Lower leg skin (tissue), 4 donors: ENCODE measurements at places on chromosomes 1 and 21.

- no peak for DNase-seq
Observed at GRCh38 chr1:199129247-199129646, 490.4 kb downstream of the PTPRC start.

GRCh38 chr1:31731049-31731565, 27.3 kb upstream of the COL16A1 start:
- no peak for DNase-seq

DNA sequence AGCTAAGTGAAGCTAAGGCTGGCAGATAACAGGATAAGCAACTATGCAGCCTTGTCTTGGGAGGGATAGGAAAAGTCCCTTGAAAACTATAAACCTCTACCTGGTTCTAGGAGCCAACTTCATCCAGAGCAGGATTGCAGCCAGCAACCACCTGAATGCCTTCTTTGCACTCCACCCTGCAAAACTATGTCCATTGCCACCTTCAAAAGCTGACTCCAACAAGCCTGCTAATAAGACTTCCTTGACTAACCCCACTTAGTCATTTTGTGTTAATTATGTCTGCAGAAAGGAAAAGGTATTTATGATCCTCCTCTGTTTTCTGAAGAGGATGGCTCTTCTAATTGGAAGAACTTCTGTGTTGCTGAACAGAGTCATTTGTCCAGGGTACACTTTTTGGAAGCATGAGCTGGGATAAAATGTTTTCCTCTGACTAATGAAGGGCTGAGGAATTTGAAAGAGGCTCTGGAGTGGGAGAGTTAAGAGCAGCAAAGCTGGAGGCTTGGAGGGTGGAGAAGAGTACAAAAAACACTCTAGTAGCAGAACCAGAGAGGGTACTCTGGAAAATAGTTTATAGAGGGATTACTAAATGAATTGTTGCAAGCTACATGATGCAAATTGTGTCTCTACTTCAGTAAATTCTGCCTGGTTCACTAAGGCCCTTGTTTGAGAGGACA, 9.6 kb upstream of the RIMKLA start:
- no peak for DNase-seq

GRCh38 chr1:203364806-203365205, 13.9 kb upstream of the FMOD start:
- no peak for DNase-seq

GRCh38 chr1:67749844-67750690, 65.1 kb downstream of the GADD45A start:
- peak; percentile 87 for DNase-seq

GRCh38 chr1:226486161-226486560, 62.4 kb upstream of the STUM start:
- DNase-seq, result no peak

DNA sequence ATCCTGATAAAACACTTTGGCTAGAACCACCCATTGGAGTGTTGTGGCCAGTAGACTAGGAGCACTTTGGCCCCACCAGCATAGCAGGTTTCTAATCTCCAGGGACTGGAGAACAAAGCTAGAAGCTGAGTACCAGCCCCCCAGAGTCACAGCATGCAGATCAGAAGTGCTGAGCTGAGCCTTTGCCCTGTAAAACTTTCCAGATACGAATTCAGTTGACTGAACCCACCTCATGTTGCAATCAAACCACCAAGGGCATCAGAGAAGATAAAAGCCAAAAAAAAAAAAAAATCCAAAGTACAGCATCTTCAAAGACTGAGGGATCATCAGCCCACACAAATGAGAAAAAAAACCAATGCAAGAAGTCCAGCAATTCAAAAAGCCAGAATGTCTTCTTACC, 8.7 kb upstream of the CD53 start:
- DNase-seq, result no peak

GRCh38 chr1:42767510-42768000, 506 bp downstream of the C1orf50 start:
- DNase-seq, result no peak

GRCh38 chr21:42655796-42656770, 2.7 kb downstream of the PDE9A start:
- DNase-seq, result no peak

- DNase-seq, result no peak
Observed at GRCh38 chr1:79190074-79190473, 183.5 kb upstream of the ADGRL4 start.

- DNase-seq, result peak; percentile 87
Observed at GRCh38 chr1:54547601-54548388, at the start of gene ACOT11. Gene ACOT11 (plus strand): TSS chr1:54548228. CDS start chr1:54548310, 82 bp downstream.

DNA sequence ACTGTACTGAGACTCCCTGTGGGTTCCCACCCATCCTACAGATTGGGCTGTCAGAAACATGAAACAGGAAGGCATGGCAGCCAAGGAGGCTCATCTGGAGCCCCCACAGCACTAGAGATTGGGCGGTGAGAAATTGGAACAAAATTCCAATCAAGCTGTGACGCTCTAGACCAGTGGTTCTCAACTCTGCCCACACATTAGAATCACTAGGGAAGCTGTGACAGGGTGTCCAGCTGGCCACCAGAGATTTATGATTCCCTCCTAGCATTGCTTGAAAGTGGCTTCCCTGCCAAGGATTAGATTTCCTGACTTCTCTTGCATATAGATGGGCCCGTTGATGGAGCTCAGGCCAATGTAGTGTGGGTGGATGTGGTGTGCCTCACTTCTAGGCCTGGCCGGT, 187.5 kb upstream of the ZC3H12A start:
- no peak for DNase-seq

DNA sequence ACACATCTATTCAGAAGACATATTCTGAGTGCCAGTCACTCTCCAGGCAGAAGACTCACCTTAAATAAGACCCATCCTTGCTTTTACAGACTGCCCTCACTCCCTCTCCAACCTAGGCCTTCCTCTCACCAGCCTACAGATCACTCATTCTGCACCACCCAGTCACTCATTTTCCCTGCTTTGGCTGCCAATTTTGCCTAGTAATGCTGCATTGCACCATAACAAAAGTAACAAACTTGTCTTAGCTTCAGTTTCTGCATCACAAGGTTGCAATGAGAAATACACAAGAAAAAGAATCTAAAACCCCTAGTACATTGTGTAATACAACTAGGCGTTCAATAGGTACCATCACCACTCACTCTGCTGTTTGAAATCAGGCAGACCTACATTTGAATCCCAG, 292.4 kb downstream of the PLPP3 start:
- no peak for DNase-seq

DNA sequence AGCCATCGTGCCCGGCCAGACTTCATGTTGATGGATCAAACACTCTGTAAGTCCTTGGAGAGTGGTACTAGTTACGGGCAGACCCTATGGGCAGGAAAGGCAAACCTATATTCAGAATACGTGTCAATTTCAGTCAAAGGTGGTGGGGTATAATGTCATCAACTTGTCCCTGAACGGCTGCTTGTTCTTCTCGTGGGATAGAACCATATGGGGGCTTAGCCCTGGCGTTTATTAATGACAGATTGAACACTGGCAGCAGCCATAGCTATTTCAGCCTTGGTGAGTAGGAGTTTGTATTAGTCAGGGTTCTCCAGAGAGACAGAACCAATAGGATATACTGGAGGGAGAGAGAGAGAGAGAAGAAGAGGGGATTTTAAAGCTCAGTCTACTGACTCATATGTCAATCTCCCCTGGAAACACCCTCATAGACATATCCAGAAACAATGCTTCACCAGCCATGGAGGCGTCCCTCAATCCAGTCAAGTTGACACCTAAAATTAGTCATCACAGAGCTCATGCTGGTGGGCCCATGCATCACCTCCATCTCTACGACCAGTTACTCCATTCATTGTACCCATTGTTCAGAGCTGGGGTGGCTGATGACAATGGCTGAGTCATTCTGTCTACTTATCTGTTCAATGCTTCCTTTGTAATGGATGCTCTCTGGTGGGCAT, 16.1 kb upstream of the AQP10 start:
- DNase-seq, result no peak

DNA sequence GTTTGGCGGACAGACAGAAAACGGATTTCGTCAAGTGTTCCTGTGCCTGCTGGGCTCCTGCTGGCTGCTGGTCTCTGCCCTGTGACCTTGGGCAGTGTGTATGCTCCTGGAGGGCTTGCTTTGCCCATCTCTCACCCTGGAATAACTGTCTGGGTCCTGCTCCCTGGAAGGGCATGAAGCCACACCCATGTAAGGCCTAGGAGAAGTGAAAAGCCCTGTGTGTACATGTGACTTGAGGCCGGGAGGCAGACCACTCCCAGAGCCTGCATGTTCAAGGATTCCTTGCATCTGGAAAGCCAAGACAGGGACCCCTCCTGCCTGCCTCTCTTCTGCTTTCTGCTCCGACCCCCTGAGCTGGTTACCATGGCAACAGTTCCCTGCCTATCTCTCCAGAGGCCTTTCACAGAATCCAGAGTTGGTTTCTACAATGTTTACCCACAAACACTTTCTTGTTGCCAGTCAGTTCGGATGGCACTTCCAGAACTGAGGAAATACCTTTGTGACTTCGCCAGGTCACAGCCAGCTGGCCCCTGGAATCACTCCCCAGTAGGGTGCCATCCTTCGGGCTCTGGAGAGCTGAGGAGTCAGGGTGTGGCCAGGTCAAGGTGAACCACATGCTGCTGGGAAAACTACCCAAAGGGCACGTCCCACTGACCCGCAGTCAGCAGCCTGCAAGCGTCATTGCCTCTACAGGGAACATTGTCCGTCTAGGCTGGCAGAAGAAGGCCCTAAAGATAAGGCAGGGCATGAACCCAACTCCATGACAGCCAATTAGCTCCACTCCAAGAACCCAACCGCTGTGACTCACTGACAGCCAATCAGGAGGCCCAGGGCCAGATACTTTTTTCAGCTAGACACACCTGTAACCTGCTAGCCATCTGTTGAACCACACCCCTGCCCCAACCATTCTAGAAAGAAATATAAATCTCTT, 14.7 kb upstream of the GPR37L1 start:
- no peak for DNase-seq

DNA sequence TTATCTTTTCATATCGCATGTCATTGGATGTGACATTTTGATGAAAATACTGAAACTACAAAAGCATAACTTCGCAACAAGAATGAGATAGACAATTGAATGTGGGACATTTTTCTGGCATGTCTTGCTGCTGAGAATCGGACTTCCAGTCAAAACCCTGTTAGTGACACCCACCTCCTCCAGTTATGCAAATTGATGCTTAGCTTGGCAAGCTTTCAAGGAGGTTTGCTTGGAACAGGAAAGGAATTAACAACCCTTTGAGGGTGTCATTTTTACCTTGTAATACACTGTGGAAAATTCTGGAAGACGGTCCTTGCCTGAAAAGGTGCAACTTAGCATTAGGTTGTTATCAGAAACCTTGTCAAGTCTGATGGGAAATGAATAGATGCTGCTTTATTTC, 38.8 kb upstream of the FAM3B start:
- no peak for DNase-seq

DNA sequence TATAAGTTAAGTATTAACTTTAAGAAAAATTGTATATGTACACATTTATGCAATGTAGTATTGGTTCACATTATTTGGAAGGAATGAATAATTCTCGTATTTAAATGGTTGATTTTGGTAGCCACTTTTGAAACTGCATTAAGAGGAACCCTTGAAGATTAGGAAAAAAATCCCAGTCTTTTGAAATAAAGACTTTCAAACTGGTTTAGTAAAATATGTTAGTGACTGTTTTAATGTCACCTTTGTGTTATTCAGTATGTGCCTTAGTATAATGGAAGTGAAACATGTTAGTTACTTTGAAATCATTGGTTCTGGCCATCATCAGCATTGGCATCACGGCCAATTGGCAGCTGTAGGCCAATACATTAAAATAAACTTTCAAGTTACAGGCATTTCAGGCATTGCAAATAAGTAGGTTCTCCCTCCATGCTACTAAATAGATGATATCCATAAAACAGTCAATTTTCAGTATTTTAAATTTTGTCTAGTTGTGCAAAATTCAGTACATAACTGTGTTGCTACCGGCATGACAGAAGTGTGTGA, 4.4 kb downstream of the MIER1 start:
- DNase-seq, result no peak

GRCh38 chr1:156128654-156129597, 14.4 kb downstream of the LMNA start:
- DNase-seq, result no peak

- DNase-seq, result no peak
Observed at GRCh38 chr1:160032165-160032820, 503 bp upstream of the PIGM start.

DNA sequence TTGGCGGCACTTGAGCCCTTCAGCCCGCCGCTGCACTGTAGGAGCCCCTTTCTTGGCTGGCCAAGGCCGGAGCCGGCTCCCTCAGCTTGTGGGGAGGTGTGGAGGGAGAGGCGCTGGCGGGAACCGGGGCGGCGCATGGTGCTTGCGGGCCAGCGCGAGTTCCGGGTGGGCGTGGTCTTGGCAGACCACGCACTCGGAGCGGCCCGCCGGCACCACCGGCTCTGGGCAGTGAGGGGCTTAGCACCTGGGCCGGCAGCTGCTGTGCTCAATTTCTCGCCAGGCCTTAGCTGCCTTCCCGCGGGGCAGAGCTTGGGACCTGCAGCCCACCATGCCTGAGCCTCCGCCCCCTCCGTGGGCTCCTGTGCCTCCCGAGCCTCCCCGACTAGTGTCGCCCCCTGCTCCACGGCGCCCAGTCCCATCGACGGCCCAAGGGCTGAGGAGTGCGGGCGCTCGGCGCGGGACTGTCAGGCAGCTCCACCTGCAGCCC, 673.7 kb upstream of the BRINP3 start:
- no peak for DNase-seq

GRCh38 chr1:202224453-202224852, 30.9 kb downstream of the LGR6 start:
- no peak for DNase-seq

- no peak for DNase-seq
Observed at GRCh38 chr21:29939104-29939923, 482 bp downstream of the GRIK1 start.

DNA sequence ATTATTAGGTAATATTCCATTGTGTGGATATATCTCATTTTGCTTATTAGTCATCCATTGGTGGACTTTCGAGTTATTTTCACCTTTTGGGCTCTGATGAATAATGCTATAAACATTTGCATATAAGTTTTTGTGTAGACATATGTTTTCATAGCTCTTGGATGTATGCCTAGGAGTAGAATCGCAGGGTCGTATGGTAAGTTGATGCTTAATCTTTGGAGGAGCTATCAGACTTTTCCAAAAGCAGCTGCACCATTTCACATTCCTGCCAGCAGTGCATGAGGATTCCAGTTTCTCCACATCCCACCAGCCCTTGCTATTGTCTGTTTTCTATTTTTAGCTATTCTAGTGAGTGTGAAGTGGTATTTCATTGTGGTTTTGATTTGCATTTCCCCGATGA, 120.3 kb upstream of the TMEM51 start:
- DNase-seq, result no peak

GRCh38 chr1:87151500-87152421, 176.9 kb upstream of the LMO4 start:
- peak; percentile 91 for DNase-seq
